HAP-1 (cell line): ENCODE measurements at places on chromosomes 2 and 18.

DNA sequence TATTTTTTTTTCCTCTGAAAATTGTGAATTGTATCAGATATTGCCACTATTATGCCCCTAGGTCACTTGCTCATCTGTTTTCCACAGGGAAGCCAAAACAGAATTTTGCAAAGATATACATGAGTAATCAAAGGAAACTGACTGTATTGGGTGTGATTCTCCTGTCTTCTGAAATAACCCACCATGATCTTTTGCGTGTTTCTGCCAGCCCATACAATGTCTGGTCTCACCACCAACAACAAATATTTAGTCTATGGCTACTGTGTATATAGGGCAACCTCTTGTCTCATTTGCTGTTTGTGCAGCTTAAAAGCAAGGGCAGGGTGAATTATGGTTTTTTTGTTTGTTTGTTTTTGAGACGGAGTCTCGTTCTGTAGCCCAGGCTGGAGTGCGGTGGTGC lies 26.5 kb downstream of the EPAS1 start:
- DNase-seq: no peak

DNA sequence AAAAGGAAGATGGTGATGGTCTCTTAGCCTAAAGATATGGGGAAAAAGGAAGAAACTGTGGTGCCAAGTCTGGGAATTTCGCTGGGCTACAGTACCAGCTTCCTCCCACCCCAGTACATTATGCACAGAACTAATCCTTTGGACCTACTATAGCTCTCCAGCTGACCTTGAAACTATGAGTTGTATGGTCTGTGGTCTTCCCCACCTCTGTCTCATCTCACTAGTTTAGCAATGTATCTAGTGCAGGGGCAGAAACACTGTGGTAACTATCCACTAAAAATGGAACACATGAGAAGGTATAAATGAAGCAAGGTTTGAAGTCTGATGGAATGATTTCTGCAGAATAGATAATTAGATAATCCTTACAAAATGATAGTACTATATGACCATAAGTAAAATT lies 190.4 kb upstream of the CCDC150 start:
- no peak for DNase-seq

DNA sequence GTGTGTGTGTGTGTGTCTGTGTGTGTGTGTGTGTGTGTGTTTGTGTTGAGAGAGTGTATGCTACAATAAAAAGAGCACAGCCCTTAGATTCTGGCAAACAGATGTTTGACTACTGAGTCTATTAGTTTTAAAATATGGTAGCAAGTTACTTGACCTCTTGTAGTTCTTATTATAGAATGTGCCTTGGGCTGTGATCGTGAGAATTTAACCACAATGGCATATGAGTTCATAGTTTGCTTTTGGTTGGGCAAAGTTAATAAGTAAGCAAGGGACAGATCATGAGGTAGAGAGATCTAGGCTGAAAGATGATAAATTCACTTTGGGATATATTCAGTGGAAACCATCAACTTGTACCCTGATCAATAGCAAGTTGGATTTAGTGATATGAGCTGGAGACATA lies 334.3 kb upstream of the VWC2L start:
- no peak for DNase-seq

GRCh38 chr18:57087644-57088376 lies 59.1 kb upstream of the BOD1L2 start:
- no peak for DNase-seq

GRCh38 chr2:204491528-204491927 lies 53.7 kb upstream of the PARD3B start:
- DNase-seq: no peak

DNA sequence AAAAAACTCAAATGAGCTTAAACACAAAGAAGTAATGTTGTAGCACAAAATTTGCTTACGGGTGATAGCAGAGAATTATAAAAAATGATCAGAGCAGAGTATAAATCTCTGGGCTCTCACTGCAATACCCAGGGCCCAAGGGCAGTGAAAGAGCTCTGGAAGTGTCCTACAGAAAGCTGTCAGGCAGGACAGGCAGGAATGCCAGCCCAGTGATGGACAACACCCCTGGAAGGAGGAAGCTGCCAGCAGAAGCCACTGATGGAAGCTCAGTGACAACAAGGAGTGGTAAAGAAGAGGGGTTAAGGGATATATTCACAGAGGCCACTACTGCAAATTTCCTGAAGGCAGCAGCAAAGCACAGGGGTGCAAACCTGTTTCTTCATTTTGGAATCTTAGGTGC lies 214.9 kb downstream of the L3MBTL4 start:
- no peak for DNase-seq

- peak; percentile 54 for DNase-seq
These were observed 149.6 kb upstream of the SMAD7 start for GRCh38 chr18:49100226-49100968.
